ENCODE measurements at places on chromosomes 3 and 15.

DNA sequence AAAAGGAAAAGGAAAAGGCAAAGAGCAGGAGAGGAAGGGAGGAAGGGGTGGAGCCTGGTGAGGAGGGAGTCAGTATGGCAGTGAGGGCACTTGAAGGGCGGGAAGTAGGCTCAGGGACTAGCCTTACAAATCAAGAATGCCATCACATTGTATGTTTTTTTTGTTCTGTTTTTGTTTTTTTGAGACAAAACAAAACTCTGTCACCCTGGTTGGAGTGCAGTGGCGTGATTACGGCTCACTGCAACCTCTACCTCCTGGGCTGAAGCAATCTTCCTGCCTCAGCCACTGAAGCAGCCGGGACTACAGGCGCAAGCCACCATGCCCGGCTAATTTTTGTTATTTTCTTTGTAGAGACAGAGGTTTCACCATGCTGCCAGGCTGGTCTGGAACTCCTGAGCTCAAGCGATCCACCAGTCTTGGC is 10.5 kb upstream of the PIK3CB start:
- DNase-seq = no peak

GRCh38 chr3:66747261-66747660 is 246.4 kb upstream of the LRIG1 start:
- no peak for DNase-seq

DNA sequence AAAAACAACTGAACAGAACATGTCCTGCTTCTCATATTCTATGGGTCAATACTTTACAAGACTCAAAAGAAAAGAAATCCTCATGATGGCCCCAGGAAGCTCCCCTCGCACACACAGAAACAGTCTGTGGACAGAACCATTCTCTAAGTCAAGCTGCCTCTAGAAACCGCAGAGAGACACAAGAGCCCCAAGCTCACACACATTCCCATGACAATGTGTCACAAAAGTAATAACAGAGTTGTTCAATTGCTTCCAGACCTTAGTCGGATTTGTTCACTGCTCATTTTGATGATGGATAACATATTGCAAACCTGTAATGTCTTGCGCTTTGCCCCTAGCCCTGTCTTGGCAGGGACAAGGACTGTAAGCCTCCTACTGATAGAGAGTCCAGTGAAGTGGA is 60.9 kb downstream of the UMPS start:
- DNase-seq = no peak

GRCh38 chr3:124138148-124138547 is 146.2 kb upstream of the ROPN1 start:
- no peak for DNase-seq

GRCh38 chr3:32326795-32327194 is 64.9 kb upstream of the CMTM7 start:
- no peak for DNase-seq

DNA sequence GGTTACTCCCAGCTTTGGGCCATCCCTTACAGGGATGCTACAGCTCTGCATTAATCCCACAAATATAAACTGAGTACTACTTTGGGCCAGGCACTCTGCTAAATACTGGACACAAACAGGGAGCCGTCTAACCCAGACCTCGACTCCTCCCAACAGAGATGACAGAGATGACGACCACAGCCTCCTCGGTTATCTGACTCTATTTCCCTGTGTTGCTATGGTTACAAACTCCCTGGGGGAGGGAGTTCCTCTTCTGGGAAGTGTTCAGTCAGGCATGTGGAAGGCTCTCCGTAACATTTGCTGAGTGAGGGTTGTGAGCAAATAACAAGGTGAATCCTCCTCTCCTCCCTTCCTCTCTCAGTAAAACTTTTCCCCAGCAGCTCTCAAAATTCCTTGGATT is 6.7 kb upstream of the CMTM7 start:
- DNase-seq = no peak

GRCh38 chr3:18512007-18512406 is 86.9 kb upstream of the SATB1 start:
- no peak for DNase-seq

DNA sequence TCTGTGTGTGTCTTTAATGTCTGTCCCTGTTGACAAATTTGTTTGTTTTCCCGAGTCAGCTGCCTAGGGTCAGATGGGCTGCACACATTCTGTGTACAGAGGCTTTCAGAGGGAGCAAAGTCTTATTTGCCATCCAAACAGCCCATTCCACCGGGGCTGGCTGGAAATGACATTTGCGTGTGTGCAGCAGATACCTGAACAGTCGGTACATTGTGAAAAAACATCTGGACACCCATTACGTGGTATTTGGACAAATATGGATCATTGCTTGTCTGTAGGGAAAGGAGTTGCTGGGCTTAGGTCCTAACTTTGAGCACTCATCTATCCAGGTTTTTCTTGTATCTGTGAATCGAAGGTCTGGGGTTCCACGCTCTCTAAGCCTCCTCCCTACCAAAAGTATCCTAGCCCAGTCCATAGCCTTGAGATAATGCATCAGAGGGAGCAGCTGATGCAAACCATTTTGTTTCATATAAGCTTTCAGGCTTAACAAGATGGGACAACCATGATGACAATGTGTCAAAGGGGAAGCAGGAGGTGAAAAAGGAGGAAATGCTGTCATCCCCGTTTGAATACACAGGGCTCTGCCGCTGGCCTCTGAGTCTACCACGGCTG is 22.2 kb upstream of the CMTM8 start:
- no peak for DNase-seq

- DNase-seq = no peak
Measured at GRCh38 chr15:52746162-52746757, 43.9 kb downstream of the ONECUT1 start.

DNA sequence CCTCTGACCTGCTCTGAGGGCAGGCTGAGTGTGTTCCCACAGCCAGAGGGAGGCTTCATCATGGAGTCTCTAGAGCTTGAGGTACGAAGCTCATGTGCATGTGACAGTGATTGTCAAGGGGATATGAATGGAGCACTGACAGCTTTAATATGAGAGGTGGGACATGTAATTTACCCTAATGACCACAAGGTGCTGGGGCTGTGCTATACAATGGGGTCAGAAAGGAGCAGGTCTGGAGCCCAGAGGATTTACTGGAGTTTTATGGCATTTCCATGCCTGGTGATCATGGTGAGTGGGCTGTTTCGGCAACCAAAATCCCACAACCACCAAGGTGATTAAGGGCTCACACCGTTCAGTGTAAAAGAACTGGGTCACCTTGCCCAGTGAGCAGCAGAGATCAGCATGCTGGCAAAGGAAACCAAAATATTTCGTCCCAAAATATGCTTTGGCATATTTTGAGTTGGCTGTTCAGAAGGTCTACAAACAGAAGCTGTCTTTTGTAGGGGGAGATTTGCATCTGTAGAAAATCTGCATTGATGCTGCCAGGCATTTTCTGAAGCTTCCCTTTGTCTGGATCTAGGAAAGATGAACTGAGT is 40.1 kb upstream of the RASGRF1 start:
- no peak for DNase-seq

- no peak for DNase-seq
Measured at GRCh38 chr3:69232482-69232881, 110.1 kb upstream of the LMOD3 start.
